Transverse colon (tissue), 4 donors: ENCODE measurements at places on chromosomes 7 and 10. TPM values are rescaled to one million over a fixed set of nuclear protein-coding genes. Genes with fewer than 3 reads are reported as not detected.

Gene FGFR2
- 30.3 TPM for total RNA-seq

Gene VAX1
- not detected for total RNA-seq

Gene SERPINE1
- 1.3 TPM for total RNA-seq

Gene IL15RA
- total RNA-seq, result 27.9 TPM

- H3K27me3 ChIP-seq, result no peaks in the 10 kb centered on the region
- peak overlapping the region; percentile 72 for H3K27ac ChIP-seq
- peak; percentile 74 for DNase-seq
- H3K4me1 ChIP-seq, result peaks cover 3% of the 10 kb centered on the region
- H3K4me3 ChIP-seq, result no peak overlapping the region
Measured at GRCh38 chr7:617614-618538, 98.2 kb upstream of the PDGFA start.

- no peaks in the 10 kb centered on the region for H3K36me3 ChIP-seq
- no peaks in the 10 kb centered on the region for H3K4me1 ChIP-seq
- H3K4me3 ChIP-seq, result no peak overlapping the region
- H3K27me3 ChIP-seq, result peaks cover 74% of the 10 kb centered on the region
- DNase-seq, result no peak
Measured at GRCh38 chr7:76272851-76273497, 29.5 kb upstream of the HSPB1 start.

DNA sequence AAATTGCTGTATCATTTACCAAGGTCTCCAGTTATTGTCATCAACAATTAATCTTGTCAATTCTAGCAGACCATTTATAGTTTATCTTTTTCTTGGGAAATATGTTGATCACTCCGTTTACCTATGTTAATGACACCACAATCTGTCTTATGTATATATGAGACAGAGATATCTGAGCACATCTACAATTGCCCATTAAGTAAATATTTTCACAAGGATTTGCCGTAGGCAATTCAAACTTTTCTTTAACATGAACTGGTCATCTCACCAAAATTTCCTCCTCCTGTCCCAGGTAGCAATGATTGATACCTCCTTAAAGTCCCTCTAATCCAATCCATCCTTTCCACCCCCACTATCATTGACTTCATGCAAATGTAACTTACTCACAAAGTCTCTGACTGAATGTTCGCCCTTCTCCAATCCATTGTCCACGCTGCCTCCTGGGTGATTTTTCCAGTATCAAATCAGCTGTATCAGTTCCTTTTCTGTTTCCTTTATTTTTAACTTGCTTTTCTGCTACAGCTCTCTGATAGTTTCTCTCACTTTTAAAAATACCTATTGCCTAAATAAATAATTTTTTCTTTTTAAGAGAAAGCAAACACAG lies 138.3 kb downstream of the GNAT3 start:
- H3K27me3 ChIP-seq, result no peaks in the 10 kb centered on the region
- no peak overlapping the region for H3K4me3 ChIP-seq
- no peak for DNase-seq
- H3K4me1 ChIP-seq, result no peaks in the 10 kb centered on the region
- H3K36me3 ChIP-seq, result no peaks in the 10 kb centered on the region
- no peak overlapping the region for H3K27ac ChIP-seq

- no peak overlapping the region for H3K4me3 ChIP-seq
- peaks cover 3% of the 10 kb centered on the region for H3K4me1 ChIP-seq
- no peaks in the 10 kb centered on the region for H3K36me3 ChIP-seq
- no peaks in the 10 kb centered on the region for H3K27me3 ChIP-seq
- DNase-seq, result no peak
- H3K27ac ChIP-seq, result no peak overlapping the region
Measured at GRCh38 chr10:124955868-124956267, 13.9 kb downstream of the ZRANB1 start.

DNA sequence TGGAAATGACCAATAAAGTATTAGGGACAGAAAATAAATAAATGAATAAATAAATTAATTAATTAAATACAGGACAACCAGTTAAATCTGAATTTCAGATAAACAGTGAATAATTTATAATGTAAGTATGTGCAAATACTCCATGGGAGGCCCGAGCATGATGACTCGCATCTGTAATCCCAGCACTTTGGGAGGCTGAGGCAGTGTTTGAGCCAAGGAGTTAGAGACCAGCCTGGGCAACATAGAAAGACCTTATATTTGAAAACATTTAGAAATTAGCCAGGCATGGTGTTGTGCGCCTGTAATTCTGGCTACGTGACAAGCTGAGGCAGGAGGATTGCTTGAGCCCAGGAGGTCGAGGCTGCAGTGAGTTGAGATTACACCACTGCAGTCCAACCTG lies 123.7 kb downstream of the CUL2 start:
- H3K36me3 ChIP-seq, result no peaks in the 10 kb centered on the region
- H3K27me3 ChIP-seq, result no peaks in the 10 kb centered on the region
- no peak overlapping the region for H3K4me3 ChIP-seq
- H3K27ac ChIP-seq, result no peak overlapping the region
- DNase-seq, result no peak

DNA sequence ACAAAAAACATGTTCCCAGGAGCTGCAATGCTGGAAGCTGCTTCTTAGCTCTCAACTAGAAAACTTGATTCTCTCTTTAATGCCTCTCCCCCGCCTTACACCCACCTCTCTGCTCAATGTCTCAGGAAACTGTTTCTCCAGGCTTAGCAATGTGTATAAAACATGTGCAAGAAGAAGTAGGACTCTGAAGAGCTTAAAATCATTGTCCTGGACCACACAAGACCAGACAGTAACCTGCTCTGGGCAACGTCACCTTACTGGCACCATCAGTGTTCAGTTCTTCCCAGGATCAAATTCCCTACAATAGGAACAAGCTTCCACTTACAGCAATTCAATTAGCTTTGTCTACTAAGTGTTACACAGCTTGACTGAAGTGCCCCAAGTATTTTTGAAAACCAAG lies 104.9 kb downstream of the RAPGEF5 start:
- no peak overlapping the region for H3K27ac ChIP-seq
- no peaks in the 10 kb centered on the region for H3K4me1 ChIP-seq
- no peak for DNase-seq
- H3K36me3 ChIP-seq, result no peaks in the 10 kb centered on the region

- no peak for DNase-seq
- H3K27ac ChIP-seq, result no peak overlapping the region
- peaks cover 22% of the 10 kb centered on the region for H3K27me3 ChIP-seq
- H3K4me1 ChIP-seq, result peaks cover 6% of the 10 kb centered on the region
- no peak overlapping the region for H3K4me3 ChIP-seq
- no peaks in the 10 kb centered on the region for H3K36me3 ChIP-seq
Measured at GRCh38 chr7:359766-360361, 69.9 kb downstream of the FOXL3 start.

DNA sequence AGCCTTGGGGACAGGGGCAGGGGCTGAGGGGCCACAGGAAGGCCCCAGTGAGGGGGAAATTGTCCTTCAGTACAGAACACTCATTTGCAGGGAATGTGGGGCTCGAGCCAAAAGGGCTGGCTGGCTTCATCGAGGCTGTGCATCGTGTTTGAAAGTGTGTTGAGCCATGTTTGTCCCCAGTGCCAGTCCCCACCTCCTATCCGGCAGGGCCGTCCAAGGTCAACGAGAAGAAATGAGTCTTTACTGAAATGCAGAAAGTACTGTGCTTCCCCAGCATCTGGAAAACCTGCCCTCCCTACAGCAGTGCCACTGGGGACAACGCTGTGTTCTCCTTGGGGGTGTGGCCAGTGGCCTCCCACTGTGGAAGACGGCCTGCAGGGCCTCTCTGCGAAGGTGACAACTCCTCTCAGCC lies 214.1 kb downstream of the KLF6 start:
- no peak for DNase-seq
- no peaks in the 10 kb centered on the region for H3K27me3 ChIP-seq
- H3K4me3 ChIP-seq, result no peak overlapping the region
- H3K36me3 ChIP-seq, result no peaks in the 10 kb centered on the region
- H3K27ac ChIP-seq, result no peak overlapping the region
- no peaks in the 10 kb centered on the region for H3K4me1 ChIP-seq

DNA sequence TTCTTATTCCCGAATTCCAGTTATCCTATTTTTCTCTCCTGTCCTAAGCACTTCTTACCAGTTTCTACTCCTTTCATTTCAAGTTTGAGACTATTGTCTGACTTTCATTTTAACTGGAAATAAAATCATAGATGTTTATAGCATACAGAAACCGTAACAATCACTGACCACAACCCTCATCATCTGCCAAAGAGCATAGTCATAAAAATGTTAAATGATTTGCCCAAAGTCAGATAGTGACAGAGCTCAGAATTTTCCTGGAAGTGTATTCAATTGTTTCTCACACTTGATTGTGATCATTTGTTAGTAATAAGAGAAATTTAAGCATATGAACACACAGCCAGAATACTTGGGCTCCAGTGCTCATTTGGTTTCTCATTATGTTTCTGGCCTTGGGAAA lies 250.5 kb upstream of the PCDH15 start:
- DNase-seq, result no peak
- no peaks in the 10 kb centered on the region for H3K36me3 ChIP-seq
- no peaks in the 10 kb centered on the region for H3K27me3 ChIP-seq
- no peak overlapping the region for H3K27ac ChIP-seq

DNA sequence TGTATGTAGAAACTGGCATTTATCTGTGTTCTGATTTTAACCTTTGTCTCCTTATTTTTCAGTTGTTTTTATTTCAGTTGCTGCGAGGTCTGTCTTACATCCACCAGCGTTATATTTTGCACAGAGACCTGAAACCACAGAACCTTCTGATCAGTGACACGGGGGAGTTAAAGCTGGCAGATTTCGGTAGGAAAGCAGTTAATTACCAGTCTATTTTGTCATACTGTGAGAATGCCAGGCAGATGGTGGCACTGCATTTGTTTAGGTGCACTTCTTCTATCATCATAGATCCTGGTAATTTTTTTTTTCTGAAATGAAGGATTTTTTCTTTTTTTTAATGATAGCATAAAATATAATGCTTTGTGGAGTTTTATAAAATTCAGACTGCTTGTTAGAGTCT lies 321.4 kb downstream of the CDK14 start:
- no peak overlapping the region for H3K4me3 ChIP-seq
- no peak for DNase-seq
- H3K36me3 ChIP-seq, result no peaks in the 10 kb centered on the region
- no peaks in the 10 kb centered on the region for H3K27me3 ChIP-seq

DNA sequence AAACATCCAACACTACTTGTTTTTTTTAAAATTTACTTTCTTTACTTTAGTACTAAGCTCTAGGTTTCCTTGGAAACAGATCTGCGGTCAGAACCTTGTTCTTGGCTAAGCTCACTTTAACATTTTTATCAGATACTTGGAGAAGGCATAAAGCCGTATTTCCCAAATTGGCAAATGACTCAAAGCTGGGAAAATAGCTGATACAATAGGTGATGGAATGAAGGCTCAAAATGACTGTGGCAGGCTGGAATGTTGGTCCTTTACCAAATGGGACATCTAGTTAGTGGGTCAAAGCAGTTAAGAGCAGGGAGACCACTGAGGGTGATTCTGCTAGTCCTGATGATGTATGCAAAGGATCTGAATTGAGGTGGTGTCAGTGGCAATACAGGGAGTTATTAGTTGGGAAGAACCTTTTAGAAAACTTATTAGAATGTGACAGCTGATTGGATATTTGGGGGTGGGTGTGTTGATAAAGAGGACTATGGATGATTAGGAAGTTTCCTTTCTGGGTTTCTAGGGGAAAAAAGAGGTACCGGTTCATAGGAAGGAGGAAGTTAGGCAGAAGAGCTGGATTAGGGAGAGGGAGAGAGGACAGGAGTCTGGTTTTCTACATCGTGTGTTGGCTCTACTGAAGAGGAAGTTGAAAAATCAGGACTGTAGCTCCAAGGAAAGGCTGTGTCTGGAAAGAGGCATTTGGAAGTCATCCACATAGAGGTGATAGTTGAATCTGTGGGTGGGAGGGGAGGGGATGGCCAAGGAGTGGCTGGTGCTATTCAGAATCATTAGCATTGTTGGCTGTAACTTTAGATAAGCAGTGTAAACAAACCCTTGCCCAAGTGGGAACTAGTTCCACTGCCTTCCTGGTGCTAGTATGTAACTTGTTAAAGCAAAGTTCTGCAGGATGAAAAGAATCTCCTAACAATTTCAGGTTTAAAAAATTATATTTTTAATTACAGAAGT lies 13.1 kb downstream of the PLCE1 start:
- H3K4me3 ChIP-seq, result no peak overlapping the region
- no peaks in the 10 kb centered on the region for H3K36me3 ChIP-seq
- peak; percentile 64 for DNase-seq
- peak overlapping the region; percentile 80 for H3K27ac ChIP-seq
- H3K4me1 ChIP-seq, result peaks cover 10% of the 10 kb centered on the region

GRCh38 chr10:11236234-11236633 lies 218.6 kb downstream of the CELF2 start:
- no peak for DNase-seq
- no peak overlapping the region for H3K27ac ChIP-seq
- H3K27me3 ChIP-seq, result no peaks in the 10 kb centered on the region

GRCh38 chr7:66699998-66700397 lies 40.5 kb upstream of the RABGEF1 start:
- no peaks in the 10 kb centered on the region for H3K4me1 ChIP-seq
- no peaks in the 10 kb centered on the region for H3K27me3 ChIP-seq
- no peak overlapping the region for H3K4me3 ChIP-seq
- H3K27ac ChIP-seq, result peak overlapping the region; percentile 46
- peak; percentile 25 for DNase-seq
